ENCODE measurements at places on chromosomes 7 and 10. TPM values are rescaled to one million over a fixed set of nuclear protein-coding genes. Genes with fewer than 3 reads are reported as not detected.

DNA sequence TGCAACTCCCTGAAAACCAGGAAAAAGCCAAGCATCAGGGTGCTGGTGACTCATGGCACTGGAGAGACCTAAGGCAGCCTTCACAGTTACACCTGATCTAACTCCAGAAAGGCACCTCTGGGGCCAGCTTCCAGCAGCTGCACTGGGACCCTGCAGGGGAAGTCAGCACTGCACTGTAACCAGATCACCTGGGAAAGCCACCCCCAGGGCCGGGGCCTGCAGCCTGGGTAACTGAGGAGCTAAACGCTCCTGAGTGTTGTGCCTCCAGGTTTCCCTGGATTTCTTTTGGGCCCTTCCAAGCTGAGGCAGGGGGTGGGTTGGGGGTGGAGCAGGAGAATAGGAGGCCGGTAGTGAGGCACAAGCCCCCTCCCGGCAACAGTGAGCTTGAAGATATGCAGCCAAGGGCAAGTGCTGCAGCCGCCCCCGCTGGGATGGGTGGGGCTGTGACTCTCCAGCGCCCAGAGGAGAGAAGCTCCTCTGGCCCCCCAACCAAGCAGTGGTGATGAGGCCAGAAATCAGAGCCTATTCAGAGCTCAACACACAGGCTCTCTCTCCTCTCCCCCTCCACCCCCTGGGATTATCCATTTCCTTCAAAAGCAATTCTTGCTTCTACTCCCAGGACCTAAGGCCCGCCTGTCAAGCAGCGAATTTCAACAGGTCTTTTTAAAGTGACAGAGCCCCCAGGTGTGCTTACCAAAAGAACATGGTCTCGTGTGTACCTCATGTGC, 2.6 kb downstream of the CXCL12 start:
- H3K27ac ChIP-seq = peak overlapping the region; percentile 76
- H3K36me3 ChIP-seq = peaks cover 48% of the 10 kb centered on the region
- H3K27me3 ChIP-seq = no peaks in the 10 kb centered on the region
- peak; percentile 92 for DNase-seq

- H3K4me1 ChIP-seq = peaks cover 61% of the 10 kb centered on the region
- DNase-seq = peak; percentile 86
- H3K27me3 ChIP-seq = no peaks in the 10 kb centered on the region
- peak overlapping the region; percentile 48 for H3K4me3 ChIP-seq
Observed at GRCh38 chr10:102782673-102783551, 39.2 kb downstream of the WBP1L start.

DNA sequence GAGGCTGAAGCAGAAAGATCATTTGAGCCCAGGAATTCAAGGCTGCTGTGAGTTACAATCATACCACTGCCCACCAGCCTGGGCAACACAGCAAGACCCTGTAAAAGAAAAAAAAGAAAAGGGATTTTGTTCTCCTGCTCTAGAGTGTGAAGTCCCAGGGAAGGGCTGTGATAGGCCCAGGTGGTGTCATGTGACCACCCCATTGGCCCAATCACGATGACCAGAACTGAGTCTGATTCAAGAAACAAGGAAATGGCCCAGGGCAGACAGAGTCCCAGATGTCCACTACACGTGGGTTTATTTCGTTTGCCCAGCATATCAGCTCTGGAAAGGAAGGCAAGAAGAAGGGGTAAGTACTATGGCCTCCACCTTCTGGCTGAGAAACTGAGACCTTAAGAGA, 81.3 kb upstream of the CUX1 start:
- H3K4me1 ChIP-seq = peaks cover 6% of the 10 kb centered on the region
- peak; percentile 29 for DNase-seq
- no peaks in the 10 kb centered on the region for H3K27me3 ChIP-seq
- H3K36me3 ChIP-seq = no peaks in the 10 kb centered on the region

DNA sequence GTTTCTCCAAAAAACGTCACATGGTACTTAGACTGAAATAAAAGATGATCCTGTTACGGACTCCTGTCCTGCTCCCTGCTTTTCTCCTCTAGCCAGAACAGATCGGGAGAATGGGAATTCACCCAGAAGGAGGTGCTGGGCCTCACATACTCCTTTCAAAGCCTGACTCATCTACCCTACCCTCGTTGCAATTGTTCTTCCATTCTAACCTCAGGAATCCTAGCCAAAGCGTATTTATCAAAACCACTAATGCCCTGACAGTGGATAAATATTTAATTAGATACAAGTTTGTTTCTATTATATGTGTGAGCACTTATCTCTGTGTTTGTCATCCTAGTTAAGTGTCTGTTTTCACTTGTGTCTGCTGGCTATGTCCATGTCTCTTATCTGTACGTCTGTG, 21.7 kb downstream of the ZCWPW1 start:
- H3K4me1 ChIP-seq = peaks cover 5% of the 10 kb centered on the region
- H3K27me3 ChIP-seq = peaks cover 14% of the 10 kb centered on the region
- no peaks in the 10 kb centered on the region for H3K36me3 ChIP-seq
- H3K27ac ChIP-seq = no peak overlapping the region
- no peak for DNase-seq

NODAL gene
- total RNA-seq = not detected

Measured in osteoblast (primary cell).